ENCODE measurements at places on chromosomes 11 and 22.

DNA sequence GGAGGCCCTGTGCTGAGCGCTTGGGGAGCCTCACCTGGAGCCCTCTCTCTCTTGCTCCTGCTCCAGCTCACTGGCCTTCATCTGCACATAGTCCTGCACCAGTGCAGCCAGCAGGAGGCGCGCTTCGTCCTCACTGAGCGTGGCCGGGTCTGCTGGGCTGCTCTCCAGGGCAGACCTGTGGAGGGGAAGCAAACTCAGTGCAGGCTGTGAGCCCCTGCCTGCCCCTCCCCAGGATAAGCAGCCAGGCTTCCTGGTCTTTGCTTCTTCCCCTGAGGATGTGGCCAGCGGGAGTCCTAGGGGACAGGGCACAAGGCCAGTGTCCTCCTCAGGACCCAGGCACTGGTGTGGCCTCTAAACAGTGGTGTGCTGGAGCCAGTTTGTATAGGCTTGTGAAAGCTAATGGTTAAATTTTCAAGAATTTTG lies 2.2 kb downstream of the CALCA start:
- ATAC-seq, result peak; percentile 79

GRCh38 chr11:121334973-121335710 lies 42.6 kb downstream of the SC5D start:
- ATAC-seq, result peak; percentile 51

DNA sequence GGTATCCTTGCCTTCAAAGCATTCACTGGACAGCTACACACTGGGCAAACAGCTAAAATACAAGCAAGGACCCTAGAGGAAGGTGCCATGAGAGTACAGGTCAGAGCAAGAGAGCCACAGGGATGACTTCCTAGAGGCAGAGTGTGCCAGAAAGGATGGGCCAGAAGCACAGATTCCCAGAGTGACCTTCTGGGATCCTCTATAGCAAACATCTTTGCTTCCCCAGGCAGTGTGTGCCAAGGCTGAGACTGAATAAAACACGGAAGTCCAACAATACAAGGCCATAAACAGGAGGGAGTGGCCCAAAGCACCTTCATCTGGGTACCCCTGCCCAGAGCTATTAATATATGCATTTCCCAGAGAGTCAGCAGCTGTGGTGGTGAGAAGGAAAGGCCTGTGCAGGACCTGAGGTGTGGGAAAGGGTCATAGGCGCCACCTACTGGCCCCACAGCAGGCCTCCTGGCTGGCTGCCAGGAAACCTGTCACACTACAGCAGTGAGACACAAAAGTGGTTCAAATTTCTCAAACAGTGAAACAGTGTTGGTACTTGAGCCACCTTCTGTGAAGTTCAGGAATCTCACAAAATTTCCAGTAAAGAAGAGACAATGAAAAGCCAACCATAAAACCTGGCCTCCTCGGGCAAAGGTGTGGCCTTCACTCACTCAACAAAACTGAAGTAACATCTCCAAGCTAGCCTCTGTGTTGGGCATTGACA lies 20.3 kb downstream of the CLPB start:
- ATAC-seq, result peak; percentile 84

GRCh38 chr11:12192794-12193514 lies 82.6 kb downstream of the MICAL2 start:
- ATAC-seq, result no peak

DNA sequence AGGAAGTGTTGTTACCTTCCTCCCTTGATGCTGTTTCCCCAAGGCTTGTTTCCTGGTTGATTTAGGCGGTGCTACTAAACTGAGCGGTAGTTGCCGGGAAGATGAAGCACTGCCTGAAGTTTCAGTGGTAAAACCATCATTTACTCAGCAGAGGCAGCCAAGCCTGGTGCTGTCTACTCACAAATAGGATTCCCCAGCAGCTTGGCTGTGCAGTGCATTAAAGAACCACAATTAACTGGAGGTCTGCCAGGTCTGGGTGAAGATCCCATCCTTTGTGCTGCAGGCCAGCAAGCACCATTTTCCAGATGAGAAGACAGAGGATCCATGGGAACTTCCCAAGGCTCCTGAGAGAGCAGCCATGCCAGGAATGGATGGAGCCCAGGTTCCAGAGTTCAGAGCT lies 231.9 kb upstream of the E2F8 start:
- no peak for ATAC-seq

- ATAC-seq, result no peak
Observed at GRCh38 chr11:85355921-85356320, 271.2 kb downstream of the DLG2 start.

All from SK-N-SH treated with all-trans-retinoic acid at 6 μM for 48 hours (cell line).